ENCODE measurements at places on chromosomes 1 and 21. TPM values are rescaled to one million over a fixed set of nuclear protein-coding genes. Genes with fewer than 3 reads are reported as not detected.
A peak's percentile ranks its signal among the peaks of the same experiment; 100 is the strongest.

DNA sequence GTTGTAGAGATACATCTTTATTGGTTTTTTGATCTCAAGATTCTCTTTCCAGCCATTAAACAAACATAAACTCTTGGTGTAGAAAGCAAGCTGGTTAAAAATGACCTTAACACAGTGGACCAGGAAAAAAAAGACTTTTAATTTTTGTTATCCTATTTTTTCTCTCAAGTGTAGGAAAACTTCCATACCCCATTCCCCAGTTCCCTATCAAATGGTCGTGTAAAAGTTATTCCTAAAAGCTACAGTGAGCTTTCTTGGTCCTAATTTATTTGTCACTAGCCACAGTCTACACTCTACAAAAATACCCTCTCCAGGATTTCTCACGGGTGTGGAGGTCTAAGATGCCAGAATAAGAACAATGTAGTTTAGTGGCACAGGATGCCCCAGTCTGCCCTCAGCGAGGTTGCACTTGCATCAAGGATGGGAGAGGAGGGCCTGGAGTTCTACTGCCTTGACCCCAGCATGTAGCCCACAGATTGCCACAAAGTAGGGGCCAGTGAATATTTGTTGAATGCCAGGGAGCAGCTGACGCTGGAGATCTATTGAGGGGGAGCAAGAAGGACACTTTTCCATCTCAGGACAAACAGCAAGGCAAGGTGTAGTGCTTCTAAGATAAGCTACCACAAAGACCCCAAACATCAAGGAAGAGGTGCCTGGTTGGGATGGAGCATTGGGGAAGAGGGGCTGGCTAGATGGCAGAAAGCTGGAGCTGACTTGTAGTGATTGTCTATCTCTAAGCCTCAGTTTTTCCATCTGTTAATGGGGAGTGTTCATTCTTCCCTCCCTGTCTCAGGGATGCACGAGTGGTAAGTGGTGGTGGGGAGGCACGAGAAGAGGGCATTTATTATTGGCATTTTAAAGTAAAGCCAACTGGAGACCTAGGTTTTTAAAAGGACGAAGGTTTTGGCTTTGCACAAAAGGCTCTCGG, 1.8 kb downstream of the MYCL start:
- DNase-seq: no peak

DNA sequence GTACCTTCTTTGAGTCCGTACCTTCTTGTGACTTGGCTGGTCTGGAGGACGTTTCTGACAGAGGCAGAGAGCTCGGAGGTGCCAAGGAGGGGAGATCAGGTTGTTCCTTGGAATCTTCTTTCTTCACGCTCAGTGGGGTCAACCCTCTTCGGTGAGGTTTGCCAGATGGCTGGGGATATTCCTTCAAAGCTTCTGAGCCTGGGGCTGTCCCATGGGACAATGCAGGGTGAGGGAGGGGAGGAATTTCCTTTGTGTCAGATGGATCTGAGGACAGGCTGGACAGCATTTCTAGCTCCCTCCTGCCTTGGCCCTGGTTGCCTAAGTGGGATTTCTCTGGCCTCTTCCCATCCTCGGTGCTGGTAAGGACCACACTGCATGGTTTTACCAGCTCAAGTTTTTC, 95.5 kb upstream of the EDN2 start:
- no peak for DNase-seq

GRCh38 chr1:228101994-228102790, 933 bp downstream of the C1orf35 start:
- DNase-seq: no peak

- no peak for DNase-seq
Measured at GRCh38 chr1:228398741-228399461, 7.7 kb downstream of the TRIM11 start.

DNA sequence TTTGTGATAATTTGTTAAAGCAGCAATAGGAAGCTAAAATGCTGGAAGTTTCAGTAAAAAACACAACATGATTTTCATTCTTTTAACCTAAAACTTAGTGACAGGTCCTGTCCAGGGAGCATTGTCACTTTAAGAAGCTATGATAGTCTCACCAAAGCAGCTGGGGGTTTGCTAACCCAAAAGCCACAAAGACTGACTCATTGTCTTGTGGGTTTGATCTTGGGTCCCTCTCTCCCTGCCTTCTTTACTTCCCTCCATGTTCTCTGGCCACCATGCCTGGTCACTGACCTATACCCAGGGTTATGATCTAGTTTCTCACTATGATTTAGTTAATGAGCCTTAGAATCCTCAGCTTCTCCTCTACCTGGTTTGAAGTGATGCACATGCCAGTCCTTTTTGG, 213.5 kb upstream of the PTGFR start:
- peak; percentile 70 for DNase-seq

GRCh38 chr1:975896-976683, 5.8 kb downstream of the PERM1 start:
- no peak for DNase-seq

DNA sequence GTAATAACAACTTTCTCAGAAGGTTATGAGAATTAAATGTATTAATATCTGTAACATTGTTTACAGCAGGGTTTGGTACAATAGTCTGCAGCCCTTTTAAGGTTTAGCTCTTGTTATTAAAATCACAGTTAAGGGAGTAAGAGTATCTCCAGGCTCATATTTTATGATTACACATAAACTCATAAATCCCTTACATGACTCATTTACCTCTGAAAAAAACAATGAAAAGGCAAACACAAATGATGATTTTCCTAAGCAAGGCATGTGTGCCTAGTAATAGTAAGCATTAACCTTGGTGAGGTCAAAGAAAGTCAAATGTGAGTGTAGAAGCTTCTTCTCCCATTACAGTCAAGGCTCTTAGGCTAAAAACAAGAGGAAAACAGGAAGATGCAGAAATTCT, 84.5 kb upstream of the ADGRL4 start:
- no peak for DNase-seq

GRCh38 chr1:183163316-183163715, 22.7 kb upstream of the LAMC2 start:
- peak; percentile 89 for DNase-seq

DNA sequence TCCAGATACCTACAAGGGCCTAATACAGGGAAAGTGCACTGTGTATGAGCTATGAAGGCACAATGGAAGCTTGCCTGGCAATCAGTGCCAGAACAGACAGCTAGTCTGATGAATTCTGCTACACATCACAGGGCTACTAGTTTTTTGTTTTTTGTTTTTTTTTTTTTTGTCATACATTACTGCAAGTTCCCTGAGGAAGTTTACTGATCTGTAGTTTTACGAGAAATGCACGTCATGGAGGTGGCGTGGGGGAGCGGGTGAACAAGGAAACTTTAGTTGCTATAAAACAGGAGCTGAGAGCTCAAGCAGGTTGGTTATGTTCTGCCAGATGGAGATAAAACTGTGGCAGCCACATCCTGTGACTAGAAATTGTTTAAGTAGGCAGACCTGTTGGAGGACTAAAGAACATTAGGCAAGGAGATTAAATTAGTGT, 17.7 kb downstream of the PTPRC start:
- DNase-seq: no peak

The FAM151A gene
- not detected for total RNA-seq

The PIGC gene
- 33.1 TPM for total RNA-seq

Measured in kidney epithelial cell (primary cell).